Fibroblast of pulmonary artery (primary cell): ENCODE measurements at places on chromosomes 3 and 15.

- no peak for DNase-seq
These were observed 32.0 kb downstream of the CORO2B start for GRCh38 chr15:68610825-68611224.

- DNase-seq: no peak
These were observed 62.9 kb upstream of the RAP2B start for GRCh38 chr3:153099131-153099530.

GRCh38 chr3:71303627-71304200, 279.8 kb downstream of the FOXP1 start:
- no peak for DNase-seq

- DNase-seq: no peak
These were observed 37.4 kb upstream of the GOLGA8B start for GRCh38 chr15:34620814-34621213.

DNA sequence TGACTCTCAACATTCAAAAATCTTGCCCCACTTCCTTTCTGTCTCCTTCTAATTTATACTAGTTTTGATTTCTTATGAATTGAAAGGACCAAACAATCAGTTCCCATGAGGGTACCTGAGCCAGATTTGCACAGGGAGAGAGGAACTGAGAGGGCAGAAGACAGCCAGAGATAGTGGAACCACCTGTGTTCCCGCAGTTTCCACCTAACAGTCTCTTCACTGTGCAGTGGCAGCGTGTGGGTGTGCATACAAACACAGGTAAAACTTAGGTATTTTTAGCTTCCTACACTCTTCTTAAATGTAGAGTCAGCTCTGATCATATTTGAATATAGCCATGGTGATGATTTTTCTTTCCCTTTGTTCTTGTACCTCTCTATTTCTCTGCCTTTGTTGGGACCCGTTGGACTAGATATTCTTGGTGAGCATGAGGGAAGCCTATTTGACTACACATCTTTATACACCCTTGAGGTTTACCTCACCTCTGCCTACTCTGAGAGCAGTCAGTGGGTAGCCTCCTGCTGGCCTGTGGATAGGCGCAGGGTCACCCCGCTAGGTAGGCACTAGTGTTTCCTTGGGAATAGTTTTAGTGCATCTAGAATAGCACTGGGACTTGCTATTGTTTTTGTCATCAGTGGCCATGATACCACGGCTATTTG, 58.8 kb downstream of the MAP3K13 start:
- no peak for DNase-seq

DNA sequence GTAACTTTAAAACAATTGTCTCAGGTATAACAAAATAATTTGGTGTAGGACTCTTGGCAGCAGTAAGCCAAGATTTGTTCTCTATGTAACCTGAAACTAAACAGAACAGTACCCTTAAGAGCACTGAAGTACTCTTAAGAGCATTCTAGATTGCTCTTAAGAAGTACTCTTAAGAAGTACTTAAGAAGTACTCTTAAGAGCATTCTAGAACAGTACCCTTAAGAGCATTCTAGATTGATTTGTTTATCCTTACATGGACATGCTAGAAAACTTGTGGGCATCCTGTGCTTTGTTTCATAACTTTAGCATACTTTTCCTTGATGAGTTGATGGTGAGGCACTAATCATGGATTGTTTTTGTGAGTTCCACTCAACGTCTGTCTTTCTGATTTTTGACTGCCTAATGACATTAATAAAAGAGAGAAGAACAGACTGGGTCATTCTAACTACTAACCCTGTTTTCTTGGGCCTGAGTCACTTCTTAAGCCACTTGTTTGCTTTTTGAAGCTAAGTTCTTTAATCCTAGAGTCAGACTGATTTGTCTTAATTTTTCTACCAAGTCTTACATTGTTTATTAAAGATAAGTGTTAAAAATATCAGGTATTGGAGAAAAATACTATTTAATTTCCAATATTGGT, 57.2 kb upstream of the UTS2B start:
- DNase-seq: peak; percentile 27

DNA sequence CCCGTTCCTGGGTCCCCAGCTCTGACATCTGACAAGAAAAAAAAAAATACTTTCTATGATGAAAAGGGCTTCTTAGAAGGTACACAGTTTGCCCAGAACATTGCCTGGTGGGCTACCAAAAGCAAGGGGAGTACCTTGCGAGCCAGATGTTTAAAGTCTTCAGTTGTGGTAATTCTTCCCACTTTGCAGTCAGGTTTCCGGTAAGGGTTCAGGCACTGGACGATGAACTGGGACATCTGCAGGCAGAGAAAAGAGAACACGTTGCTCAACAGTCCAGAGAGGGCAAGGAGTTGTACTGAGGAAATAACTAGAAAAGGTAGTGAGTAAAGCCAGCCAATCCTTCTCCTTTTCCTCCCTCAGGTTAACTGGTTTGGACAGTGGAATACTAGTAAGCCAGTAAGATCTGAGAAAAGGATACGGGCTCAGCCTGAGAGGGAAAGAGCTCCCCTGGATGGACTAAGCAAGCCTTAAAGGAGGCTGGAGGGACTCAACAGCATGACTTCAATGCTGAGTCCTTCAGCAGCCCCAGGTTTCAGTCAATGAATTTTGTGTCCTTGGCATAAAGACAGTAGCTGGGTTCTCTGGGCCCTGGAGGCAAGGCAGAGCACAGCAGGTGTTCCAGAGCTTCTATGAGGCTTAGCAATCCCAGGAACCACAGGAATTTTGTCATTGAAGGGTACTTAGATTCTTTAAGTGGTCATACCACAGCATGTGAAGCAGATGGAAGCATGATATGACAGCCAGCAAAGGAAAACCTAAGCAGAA, 38.2 kb downstream of the NBEAL2 start:
- no peak for DNase-seq

DNA sequence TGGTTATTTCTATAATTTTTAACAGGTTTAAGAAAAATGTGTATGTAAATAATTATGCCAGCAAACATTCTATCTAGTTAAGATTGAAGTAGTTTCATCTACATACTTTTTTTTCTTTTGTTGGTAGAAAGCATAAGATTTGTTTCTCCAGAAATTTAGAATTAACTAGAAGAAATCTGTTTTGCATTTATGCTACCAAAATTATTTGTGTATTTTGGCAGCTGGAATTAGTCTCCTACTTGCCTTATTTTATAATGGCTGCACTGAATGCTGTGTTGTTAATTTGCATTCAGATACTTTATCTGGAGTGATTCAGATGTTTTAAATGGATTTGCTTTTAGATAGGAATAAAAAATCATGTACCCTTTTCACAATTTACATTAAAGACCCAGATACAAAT, 100.2 kb upstream of the NAALADL2 start:
- no peak for DNase-seq

GRCh38 chr3:140088513-140088912, 153.5 kb downstream of the CLSTN2 start:
- no peak for DNase-seq

DNA sequence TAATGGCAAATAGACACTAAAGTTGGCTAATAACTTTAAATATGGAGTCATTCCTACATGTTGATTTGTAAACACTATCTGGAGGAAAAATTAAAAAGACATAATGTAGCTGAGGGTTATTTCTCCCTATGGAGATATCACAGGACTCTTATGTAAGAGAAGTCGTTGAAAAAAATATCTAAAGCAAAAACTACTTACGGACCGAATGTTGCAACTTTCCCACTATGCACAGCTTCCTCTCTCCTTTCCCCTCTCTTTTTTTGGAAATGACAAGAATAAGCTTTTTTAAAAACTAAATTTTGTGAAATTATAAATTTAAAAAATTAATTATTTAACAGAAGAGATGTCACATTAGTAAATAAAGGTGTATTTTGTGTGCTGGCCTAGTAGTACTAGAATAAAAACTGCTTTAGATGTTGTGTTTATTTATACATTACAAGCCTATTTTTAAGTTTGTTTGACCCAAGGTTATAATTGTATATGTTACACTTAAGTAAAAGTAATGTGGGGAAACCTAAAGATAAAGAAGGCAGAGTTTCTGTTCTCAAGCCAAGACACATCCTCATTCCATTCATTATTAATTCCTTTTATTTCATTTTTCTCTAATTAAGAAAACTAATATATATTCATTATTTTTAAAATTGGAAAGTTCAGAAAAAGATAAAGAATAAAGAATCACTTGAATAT, 20.7 kb upstream of the PPARG start:
- peak; percentile 36 for DNase-seq

DNA sequence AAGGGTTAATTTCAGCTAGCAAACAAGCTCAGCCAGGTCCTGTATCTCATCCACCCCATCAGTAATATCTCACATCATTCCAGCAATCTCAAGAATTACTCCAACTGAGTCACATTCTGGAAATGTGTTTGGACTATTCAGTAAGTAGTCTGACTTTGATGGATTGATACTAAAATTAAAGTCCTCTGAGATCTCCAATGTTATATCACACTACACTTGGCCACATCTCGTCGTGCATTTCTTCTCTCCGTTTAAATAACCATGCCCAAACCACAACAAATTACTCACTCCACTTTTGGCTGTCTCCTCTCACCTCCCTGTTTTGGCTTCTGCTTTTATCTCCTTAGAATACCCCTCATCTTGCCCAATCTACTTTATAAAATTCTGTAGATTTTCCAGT, 292.2 kb downstream of the PYDC2 start:
- no peak for DNase-seq

DNA sequence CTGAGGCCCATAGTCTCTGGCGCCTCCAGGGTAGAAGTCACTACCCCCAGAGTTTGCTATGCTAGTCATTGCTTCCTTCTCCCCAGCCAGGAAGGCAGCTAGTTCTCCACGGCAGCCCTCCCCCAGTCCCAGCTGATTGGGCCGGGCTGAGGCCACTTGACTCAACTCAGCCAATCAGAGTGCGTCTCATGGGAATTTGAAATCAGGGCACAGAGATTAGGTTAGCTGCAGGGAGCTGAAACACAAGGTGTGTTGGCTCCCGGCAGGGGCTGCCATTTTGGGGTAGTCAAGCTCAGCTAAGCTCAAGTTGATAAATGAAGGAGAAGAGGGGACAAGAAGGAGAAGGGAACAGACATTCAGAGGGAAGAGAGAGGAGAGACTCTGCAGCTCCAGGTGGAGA, 32.8 kb downstream of the LINGO1 start:
- peak; percentile 50 for DNase-seq

- DNase-seq: no peak
These were observed 7.5 kb downstream of the DET1 start for GRCh38 chr15:88538972-88539371.

- no peak for DNase-seq
These were observed 91.8 kb upstream of the SOX2 start for GRCh38 chr3:181619897-181620296.

DNA sequence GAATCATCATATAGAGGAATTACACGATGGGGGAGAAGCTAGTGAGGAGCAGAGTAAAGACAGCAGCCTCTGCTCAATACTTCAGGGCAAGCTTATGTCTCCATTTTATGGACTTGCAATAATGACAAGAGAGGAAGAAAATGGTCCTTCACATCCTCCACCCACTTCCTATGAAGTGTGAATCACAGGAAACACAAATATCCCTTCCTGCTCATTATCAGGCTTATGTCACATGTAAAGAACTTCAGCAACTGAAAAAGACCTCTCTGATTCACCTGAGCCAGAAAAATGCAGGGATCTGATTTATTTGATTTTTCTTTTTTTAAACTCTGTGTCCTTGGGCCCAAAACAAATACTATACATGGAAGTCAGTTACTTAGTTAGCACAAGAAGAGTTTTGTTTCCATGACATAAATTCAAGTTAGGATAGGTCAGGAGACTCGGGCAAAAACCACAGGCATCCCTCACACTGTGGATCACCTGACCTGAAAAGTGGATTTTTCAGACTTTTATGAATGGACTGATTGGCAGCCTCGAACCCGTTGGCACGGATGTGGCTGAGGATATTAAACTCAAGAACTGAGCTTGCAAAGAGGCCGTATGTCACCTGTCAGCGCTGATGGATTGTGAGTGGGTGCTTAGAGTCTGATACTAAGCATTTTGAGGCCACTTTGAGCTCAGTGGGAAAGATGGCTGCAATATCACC, 620.8 kb upstream of the MDFIC2 start:
- DNase-seq: peak; percentile 17

DNA sequence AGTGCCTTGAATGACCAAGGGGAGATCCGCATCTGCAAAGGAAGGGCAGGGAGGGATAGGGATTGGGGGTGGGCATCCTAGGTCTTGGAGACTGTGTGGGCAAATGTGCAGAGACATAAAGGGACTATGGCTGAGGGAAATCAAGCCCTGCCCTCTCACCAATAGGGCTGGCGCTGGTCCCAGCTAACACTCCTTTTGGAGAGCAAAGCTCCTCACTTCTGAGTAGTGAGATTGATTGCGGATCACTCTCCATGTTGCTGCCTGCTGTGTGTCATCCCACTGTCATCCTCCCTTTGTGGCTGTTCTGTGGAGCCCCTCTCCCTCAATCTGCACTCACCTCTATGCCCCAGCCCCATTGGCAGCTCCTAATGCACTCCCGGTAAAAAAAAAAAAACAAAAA, 2.2 kb upstream of the CELSR3 start:
- DNase-seq: no peak

DNA sequence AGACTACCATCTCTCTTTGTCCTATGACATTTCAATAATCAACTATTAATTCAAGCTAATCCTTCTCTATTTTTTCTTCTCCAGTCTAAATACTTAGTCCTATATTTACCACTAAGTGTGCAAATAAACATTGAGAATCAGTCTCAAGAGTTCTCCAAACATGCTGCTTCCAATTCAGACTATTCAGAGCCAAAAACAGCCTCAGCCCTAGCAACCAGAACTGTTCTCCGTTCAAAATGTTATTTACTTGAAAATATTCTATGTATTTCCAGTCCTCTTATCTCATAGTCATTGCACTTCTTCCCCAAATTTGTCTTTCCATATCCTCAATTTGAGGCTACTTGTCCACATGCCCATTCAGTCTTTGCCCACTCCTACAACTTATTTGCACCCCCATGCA, 805.5 kb downstream of the IGSF11 start:
- no peak for DNase-seq

GRCh38 chr15:22981051-22981840, 1.1 kb upstream of the CYFIP1 start:
- DNase-seq: no peak

DNA sequence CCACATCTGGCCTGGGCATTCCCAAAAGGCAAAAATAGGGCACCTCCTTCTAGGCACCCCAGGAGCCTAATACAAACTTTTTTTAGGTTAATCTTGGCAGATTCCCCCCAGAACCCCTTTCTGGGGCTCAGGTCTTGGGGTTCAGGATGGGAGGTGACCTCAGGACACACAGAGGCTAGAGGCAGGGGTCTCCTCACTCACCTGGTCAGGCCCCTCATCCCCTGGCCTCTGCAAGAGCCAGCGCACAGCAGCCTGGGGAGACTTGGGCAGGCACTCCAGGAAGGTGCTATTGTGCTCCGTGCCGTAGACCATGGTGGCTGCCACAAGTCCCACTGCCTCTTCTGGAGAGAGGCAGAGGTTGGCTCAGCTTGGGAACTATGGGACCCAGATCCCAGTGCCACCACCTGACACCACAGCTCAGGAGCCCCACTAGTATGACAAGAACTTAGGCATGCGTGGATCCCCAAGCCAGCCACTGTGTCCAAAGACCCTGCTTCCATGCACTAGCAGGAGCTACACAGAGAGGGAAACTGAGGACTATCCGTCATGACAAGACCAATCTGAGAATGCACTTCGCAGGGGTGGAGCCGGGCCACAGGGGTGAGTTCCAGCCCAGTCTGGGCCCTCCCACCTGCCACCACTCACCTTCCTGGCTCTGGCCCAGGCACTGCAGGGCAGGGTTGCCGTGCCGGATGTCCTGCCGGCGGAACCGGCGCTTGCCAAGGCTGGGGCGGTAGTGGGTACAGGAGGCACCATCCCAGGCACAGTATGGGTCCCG, 7.4 kb downstream of the SEMA3G start:
- DNase-seq: no peak
